ENCODE measurements at places on chromosomes 11 and 22.

GRCh38 chr11:10051868-10052586 is 242.0 kb downstream of the SBF2 start:
- no peak for DNase-seq

DNA sequence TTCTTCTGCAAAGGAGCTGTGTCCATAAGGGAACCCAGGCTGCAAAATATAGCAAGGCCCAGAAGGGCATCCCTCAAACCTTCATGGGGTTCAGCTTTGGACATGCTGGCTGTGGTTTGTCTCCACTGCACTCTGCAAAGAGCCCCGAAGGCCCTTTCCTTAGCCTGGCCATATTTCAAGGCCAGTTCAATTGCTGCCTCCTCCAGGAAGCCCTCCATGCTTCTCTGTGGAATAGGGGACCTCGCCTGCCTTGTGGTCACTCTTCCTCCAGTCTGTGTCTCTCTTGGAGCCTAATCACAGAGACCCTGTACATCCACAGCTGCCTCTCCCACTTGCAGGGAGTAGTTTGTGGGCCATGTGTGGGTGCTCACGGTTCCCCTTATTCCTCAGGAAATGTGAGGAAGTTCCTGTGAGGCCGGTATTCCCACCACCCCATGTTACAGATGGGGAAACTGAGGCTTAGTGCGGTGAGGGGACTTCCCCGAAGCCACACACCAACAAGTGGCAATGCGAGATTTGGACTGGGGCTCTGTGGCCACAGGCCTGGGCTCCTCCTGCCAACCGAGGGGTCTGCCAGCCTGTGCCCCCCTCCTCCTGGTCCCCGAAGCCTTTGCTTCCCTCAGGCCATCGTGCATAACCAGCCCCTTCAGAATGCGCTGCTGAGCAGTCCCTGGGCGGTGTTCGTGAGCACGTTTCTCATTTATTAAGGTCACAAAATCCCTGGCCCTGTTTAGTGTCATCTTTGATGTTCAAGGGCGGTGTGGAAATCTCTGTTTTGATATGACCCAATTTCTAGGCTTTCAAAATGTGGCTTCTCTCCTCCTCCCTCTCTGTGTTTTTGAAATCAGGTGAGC is 65.8 kb downstream of the PARVB start:
- no peak for DNase-seq

GRCh38 chr11:76188873-76189272 is 17.4 kb downstream of the WNT11 start:
- DNase-seq, result no peak

DNA sequence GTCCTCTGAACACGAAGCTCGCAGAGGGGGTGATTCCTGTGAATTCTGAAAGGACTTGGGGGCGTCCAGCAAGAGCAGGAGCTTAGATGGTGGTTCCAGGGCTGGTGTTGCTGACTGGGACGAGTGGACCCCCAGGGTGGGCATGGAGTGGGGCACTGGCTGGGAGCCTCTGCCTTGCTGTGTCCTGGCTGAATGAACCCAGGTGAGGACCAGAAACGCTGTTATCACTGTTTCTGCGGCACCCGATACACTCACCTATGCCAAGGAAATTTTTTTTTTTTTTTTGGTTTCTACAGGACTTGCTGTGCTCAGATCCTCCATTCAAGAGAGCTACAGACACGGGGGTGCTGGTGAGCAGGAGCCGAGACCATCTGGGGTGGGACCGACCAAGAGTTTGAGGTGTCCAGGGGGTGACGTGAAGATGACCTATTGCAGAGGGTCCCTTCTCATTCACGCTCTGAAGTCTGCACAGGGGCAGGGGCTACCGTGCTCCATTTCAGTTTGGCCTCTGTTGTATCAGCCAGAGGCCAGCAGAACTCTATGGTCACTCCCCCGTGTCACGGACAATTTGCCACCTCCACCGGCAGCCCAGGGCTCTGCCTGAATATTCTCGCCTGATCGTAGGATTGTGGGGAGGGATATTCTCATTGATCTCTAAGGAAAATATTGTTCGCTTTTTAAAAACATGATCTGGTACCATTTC is 3.6 kb downstream of the SMIM38 start:
- no peak for DNase-seq

- DNase-seq, result no peak
Observed at GRCh38 chr11:130308059-130308458, 6.7 kb downstream of the ZBTB44 start.

DNA sequence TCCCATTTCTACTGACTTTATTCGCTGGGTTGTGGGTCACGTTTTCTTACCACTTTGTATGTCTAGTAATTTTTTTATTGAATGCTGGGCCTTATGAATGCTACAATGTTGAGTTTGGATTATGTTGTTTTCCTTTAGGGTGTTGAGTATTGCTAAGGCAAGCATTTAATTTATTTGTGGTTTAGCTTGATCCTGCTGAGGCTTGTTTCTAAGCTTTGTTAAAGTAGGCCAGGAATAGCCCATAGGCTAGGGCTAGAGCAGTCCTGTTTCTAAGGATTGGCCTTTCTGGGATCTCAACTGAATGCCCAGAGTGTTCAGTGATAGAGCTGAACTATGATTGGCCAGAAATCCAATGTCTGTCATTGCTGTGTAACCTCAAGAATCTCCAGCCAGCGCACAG is 56.1 kb upstream of the LDLRAD3 start:
- no peak for DNase-seq

DNA sequence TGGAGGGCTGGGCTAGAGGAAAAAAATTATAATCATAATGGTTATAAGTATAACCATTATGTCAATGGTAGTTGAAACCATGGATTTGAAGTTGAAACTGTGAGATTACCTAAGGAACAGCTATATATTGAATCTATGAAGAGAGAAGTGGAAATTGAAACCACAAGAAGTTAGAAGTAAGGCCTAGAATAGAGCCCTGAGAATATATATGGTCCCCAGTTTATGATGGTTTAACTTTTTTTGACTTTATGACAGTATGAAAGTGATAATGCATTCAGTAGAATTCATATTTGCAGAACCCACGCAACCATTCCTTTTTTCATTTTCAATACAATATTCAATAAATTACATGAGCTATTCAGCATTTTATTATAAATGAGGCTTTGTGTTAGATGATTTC is 15.0 kb downstream of the AASDHPPT start:
- DNase-seq, result no peak

DNA sequence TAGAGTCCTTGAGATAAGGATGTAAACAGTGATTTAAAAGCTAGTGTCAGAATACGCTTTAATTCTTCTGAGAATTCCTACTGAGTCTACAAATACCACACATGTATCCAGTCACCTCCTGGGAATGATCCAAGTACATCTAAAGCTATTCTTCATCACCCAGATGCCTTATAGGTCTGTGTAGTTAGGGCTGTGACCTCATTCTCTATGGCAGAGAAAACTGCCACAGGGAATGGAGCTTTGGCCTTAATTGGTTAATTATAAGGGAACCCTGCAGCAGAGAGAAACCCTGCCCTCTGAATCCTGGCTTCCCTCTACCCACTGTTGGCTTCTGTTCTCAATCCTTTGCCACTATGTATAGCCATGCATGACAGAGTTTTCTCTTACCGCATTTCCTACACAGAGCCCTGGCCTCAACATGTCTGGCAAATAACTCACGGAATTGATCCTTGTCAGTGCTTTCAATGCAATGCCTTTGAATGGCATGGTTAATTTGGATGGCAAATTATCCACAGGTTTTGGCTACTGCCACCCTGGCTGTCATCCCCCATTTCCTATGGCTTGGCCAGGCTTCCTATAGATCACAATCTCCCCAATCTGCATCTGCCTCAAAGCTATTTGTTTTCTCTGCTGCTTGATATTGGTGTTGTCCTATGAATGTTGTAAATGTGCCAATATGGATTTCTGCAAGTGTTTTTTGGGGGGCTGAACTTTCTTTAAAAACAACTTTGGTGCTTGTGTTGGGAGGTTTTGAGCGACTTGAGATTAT is 2.9 kb downstream of the DIXDC1 start:
- no peak for DNase-seq

DNA sequence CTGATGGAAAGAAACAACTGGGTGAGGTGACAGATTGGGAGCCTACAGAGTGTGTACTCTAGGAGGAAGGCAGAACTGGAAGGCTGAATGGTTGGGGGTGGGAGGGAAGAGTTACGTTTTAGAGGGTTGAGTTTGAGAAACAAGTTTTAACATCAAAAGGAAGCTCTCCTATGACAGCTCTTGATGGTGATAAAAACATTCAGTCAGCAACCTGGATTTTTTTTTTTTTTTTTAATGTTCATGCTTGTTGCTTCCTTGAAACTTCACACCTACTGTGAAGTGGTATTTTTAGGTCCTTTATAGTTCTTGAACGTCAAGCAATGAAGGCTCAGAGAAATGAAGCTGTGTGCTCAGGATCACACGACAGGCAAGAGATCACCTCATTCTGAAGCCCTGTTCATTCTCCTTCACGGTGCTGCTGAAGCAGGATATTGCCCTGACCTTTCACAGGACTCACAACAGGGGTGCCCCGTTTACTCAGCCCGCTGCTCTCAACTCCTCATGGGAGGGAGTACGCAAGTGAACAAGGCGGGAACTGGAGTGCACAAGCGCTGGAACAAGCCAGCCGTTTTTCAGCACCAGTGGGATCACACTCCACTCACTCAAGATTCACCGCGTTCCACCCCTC is 1.6 kb upstream of the TMEM109 start:
- no peak for DNase-seq

- DNase-seq, result no peak
Observed at GRCh38 chr11:67010296-67010905, 12.5 kb upstream of the SYT12 start.

- DNase-seq, result no peak
Observed at GRCh38 chr11:115872416-115872815, 368.2 kb upstream of the CADM1 start.

DNA sequence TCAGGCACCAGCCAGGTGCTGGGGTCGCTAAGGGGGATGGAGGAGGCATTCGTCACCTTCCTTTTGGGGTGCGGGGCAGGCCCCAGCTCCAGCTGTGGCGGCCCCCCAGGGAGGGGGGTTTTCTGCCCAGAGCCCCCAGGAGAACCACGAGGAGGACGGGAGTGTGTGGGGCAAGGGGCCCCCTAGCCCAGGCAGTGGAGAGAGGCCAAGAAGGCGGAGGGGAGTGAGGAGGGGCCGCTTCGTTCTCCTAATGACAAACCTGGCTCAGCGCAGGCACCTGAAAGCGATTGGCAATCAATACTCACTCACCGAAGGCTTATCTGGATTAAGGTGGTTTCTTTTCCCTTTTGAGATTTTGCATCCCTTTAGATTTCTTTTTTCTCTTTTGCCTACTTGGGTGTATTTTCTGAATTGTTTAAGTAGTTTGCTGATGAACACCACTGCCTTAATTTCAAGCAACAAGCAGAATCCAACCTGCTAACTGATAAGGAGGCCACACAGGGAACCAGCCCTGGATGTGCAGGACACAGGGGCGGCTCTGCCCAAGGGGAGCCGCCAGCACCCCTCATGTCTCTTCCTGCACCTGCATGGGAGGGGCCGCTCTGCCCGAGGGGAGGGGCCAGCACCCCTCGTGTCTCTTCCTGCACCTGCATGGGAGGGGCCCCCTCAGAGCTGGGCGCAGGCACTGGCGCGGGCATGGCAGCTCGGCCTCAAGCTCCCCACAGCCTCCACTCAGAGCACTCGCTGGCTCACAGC is 122.3 kb downstream of the BRD1 start:
- DNase-seq, result peak; percentile 10

DNA sequence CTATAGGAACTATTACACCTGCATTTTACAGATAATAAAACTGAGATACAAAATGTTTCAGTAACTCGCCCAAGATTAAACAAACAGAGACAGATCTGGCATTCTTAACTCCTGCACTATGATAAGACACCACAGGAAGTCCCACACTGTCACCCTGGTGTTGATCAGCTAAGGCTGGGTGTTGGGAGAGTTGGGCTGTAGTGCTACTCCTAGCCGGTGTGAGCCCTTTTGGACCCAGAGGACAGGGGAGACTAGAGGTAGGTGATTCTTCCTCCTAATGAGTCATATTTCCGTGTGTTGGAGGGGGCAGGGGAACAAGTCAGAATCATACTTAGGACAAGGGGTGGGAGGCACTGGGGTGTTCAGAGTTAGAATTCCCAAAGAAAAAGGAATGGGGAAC is 353.2 kb upstream of the TENM4 start:
- DNase-seq, result no peak

DNA sequence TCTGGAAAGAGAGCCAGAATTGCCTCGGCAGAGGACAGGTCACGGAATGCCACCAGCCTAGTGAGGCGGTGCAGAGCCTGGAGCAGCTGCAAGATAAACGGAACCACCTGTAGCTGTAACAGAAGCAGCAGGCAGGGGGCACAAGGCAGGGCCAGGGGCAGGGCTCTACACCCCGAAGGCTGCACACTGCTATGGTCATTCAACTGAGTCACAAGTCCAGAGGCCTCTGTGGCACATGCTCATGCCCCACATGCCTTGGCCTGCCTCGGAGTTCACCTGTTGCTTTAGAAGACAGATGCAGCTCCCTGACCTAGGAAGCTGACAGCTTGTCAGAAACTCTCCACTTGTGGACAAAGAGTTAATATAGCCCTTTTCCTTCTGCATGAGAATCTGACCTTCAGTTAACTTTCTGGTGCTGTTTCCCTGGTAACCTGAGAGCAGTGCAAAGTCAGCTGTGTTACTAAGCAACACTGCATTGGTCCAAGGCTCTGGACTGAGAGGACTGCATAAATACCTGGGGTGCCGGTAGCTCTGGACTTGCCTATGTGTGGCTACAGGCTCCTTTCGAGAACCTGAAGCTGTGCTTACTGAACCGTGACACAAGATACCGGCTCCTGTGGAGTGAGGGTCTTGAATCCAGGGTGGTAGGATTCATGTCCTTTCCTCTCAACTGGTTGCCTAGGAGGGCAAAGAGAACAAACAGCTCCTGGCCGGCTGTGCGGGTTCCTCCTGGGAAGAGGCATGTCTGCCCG is 10.5 kb downstream of the COMMD9 start:
- DNase-seq, result no peak

GRCh38 chr22:31538815-31539214 is 42.5 kb downstream of the SFI1 start:
- no peak for DNase-seq

- no peak for DNase-seq
Observed at GRCh38 chr22:45945621-45946106, 31.3 kb downstream of the WNT7B start.

GRCh38 chr11:54832676-54833075 is 126.0 kb downstream of the OR4A5 start:
- DNase-seq, result no peak

All from thymus (tissue), 14 donors.